ENCODE measurements at places on chromosomes 3 and 15. TPM values are rescaled to one million over a fixed set of nuclear protein-coding genes. Genes with fewer than 3 reads are reported as not detected.

The ECE2 gene
- not detected for total RNA-seq

- peak; percentile 13 for DNase-seq
Measured at GRCh38 chr15:41331281-41331680, 1.1 kb downstream of the OIP5 start.

GRCh38 chr15:32838820-32839219, 121.0 kb downstream of the GREM1 start:
- peak; percentile 97 for DNase-seq

- peak; percentile 94 for DNase-seq
Measured at GRCh38 chr15:73934281-73934680, 8.0 kb downstream of the LOXL1 start.

The SLC24A5 gene
- not detected for total RNA-seq

GRCh38 chr3:12004741-12005513, 739 bp downstream of the SYN2 start:
- no peak for DNase-seq

GRCh38 chr15:101359365-101359947, 64.4 kb upstream of the SNRPA1 start:
- peak; percentile 79 for DNase-seq

GRCh38 chr3:114902691-114903101, 244.4 kb downstream of the ZBTB20 start:
- no peak for DNase-seq

- DNase-seq = peak; percentile 41
Measured at GRCh38 chr3:51681453-51681852, 10.4 kb downstream of the TEX264 start.

DNA sequence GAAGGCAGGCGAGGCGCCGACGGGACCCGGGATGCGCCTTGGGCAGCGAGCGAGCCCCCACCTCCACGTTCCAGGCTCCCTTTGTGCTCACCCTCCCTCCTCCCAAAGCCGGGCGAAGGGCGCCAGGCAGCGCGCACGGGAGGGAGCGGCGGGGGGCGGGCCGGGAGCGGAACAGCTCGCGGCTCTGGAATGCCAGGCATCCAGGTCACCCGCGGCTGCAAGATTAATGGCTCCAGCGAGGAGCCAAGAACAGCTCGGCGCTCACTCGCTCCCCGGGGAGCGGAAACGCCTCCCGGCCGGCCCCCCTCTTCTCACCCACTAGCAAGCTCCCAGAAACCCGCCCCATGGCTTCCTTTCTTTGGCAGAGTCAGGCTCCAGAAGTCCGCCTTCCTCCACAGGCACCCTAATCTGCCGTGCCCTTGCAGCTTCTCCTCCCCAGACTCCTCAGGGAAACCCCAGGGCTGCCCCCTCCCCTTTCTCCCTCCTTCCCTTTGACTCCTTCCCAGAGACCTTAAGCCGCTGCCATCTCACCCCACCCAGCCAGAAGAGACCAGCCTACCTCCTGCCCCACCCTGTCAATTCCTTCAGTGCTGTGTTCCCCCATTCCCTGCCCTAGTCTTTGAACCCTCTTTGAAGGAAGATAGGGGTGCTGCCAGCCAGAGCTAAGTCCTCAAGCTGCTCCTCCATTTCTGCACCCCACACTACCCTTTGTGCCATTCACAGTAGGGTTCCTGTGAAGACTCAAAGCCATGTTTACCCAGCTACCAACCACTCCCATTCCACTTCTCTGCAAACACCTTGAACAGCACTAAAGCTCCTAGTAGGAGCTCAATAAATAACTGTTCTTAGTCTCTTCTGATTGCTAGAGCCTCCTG, 9.9 kb downstream of the AMOTL2 start:
- DNase-seq = peak; percentile 94

GRCh38 chr3:19348941-19349564, 200.7 kb downstream of the KCNH8 start:
- peak; percentile 60 for DNase-seq

The VGLL3 gene
- total RNA-seq = 1.3 TPM

DNA sequence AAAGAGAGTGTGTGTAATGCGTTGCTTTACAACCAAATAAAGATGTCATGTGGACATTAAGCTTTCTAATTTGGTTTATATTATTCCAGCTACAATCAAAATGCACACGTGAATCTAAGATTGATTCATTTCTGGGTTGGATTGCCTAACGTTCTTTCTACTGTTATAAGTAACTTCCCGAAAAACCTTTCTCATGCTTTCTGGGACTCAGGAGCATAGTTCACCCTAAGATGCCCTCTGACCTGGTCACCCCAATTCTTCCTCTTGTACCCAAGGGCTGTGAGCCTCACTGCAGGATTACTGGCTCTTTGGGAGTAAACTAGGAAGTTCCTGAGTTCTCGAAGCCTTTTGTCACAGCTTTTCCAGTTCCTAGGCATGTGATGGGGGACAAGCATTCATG, 12.7 kb upstream of the LMCD1 start:
- DNase-seq = no peak

DNA sequence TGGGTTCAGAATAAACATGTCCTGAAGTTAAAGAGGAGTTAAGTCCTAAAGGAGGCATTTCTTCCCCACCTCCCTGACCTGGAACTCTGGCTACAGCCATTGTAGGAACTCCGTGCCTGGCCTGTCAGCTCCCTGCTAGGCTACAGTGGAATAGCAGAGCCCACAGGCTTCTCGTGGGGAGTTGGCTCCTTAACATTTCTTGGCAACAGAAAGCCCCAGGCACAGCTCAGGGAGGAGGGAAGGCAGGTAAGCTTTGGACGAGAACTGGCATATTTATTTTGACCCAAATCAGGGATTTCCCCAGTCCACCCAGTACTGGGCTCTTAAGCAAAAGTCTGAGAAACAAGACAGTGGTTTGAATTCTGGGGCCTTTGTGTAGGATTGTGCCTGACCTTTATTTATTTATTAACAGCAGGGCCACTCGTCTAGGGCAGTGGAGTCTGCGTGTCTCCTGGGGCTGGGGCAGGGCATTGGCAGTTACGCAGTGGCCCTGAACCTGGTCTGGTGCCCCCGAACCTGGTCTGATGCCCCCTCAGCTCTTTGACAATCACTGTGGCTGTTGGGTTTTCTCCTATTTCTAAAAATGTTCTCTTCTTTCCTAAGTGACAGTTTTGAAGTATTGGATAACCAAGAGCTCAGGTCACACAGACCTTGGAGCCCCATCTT, 7.9 kb upstream of the ISG20 start:
- DNase-seq = no peak

GRCh38 chr15:83210619-83211018, 3.0 kb upstream of the HDGFL3 start:
- DNase-seq = peak; percentile 96

- DNase-seq = peak; percentile 55
Measured at GRCh38 chr15:99015698-99016568, 8.3 kb upstream of the PGPEP1L start.

DNA sequence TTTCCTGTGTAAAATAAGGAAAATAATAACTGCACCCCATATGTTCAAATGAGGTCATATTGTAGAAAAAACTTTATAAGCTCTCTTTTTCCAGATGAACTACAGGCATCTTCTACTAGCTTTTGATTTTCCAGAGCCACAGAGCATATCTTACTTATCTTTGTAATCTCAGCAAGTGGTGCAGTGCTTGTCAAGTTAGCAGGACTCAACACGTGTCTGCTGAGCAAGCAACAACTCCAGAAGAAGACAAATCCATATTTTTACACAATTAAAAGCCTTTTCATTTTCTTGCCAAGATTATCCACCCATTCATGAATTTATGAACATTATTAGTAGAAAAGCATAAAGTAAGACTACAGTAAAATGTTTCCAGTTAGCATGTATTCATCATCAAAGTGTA, 14.4 kb upstream of the TSC22D2 start:
- DNase-seq = no peak

- DNase-seq = peak; percentile 78
Measured at GRCh38 chr3:159174715-159175692, 373.1 kb downstream of the MFSD1 start.

DNA sequence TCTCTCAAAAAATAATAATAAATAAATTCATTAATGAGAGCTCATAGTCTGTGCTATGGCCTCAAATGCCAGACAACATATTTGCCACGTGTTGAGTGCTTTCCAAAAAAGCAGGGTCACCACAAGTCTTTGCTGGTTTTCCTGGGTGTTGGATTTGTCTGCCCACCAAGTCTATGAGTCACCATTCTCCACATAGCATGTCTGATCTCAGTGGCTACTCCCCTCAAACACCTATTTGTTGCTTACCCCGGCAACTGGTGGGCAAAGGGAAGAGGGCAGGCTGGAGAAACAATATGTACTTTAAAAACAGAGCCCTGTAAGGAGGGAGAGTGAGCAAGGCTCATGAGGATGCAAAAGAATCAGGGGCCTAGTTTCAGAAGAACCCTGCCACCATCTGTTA, 120.0 kb upstream of the ARRDC4 start:
- DNase-seq = no peak

- DNase-seq = no peak
Measured at GRCh38 chr3:65200310-65200970, 512.6 kb upstream of the ADAMTS9 start.

GRCh38 chr15:29711531-29711930, 110.7 kb downstream of the TJP1 start:
- no peak for DNase-seq

GRCh38 chr3:16255326-16255725, 9.4 kb downstream of the DPH3 start:
- DNase-seq = no peak

GRCh38 chr3:148643389-148643840, 54.3 kb upstream of the AGTR1 start:
- no peak for DNase-seq

The SNX22 gene
- total RNA-seq = not detected

DNA sequence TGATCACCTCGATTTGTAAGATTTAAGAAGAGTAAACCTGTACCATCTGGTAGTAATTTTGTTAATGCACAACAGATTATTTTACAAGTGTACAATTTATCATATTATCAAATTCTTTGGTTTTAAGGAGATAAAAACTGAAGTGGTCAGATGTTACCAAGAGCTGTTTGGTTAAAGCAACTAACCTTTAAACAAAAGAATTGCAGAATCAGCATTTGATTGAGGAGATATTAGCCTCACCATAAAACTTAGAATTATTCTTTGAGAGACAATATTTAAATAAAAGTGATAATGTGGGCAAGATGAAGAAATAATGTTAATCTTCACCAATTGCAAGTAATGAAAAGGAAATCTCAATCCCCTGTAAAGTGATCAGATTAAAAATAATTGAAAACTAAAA, 1034.9 kb downstream of the ROBO1 start:
- DNase-seq = no peak

DNA sequence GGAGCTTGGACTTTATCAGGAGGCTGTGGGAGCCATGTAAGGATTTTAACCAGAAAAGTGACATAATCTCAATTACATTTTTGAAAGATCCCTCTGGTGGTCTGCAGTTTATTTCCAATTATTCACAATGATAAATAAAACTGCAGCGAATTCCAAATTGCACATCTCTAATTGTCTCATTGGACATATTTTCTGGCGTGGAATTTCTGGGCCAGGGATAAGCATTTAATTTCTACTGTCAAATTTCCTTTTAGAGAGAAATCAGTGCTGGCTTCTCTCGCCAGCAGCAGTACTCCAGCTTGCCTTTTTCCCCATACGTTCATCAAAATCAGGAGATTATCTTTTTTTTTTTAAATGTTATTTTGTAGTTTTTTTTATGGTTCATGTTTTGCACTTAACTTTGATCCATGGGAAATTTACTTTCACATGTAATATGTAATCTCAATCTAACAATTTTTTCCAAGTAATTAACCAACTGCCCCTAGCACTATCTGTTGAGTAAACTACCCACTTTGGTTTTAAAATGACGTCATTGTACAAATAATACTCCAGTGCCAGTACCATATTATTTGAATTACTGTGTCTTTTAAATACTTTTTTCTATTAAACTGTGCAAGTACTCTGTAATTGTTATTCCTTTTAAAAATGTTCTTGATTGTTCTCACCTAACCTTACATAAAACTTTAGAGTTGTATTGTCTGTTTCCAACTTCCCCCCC, 251.8 kb downstream of the ADAMTSL3 start:
- no peak for DNase-seq

DNA sequence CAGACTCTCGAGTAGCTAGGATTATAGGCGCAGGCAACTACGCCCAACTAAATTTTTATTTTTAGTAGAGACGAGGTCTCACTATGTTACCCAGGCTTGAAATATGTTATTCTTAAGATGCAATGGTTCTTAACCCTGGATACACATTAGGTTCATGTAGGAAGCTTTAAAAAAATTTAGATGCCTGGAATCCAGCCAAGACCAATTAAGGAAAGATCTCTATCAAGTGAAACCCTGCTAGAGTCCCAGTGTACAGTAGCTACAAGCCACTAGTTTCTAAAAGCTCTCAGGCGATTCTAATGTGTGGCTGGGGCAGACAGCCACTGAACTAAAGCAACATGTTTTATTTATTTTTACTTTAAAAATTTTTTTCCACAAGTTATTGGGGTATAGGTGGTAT, 33.2 kb downstream of the TRIM69 start:
- no peak for DNase-seq

DNA sequence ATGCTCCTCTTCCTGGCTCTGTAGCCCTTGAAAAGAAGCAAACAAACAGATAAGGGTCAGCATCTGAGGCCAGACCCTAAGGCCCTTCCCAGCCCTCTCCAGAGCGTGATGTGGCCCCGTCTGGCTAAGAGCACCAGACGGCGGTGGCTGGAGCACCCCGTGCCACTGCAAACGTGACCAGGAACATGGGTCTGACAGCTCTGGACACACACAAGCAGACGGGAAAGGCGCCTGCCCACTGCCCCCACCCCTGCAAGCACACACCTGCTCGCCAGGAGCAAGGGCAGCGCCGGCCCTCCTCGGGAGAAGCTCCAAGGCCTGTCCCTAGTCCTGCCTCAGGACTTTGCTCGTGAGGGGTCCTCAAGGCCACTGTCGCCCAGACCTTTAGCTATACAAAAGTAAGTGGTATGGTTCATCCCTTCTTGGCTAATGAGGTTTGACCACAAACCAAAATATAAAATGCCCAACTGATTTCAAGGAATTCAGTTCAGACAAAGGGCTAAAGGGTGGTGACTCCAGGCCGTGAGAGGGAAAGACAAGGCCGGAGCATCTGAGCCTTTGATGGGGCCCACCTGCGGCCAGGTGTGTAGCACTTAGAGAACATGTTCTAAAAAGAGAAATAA, 90.4 kb downstream of the XXYLT1 start:
- no peak for DNase-seq

DNA sequence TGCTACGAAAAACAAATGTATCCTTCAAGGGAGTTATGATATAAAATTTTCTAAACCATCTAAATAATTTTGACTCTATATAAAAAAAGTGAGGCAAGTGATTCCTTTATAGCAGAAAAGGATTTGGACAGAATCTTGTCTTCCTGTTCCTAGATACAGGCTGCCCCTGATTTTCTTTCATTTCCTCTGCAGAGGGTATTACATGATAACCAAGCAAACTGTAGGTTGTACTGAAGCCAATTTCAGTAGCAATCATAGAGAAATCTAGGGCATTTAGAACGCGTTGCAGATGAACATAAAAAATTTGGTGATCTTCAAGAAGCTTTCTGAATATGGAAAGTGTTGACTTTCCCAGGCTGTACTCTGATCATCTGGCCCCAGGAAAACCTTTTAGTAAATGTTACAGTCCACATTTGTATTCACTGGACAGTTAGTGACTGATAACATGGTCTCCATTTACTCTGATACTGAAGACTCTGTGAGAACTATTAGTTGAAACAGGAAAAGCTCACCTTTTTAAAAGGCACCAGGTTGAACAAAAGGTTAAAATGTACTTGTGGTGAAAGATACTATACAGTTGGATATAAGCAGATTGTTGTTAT, 9.1 kb upstream of the UTS2B start:
- DNase-seq = no peak

Measured in PC-3 (cell line).